ENCODE measurements at places on chromosomes 4 and X. TPM values are rescaled to one million over a fixed set of nuclear protein-coding genes. Genes with fewer than 3 reads are reported as not detected.

The RAB39B gene
- 6.0 TPM for total RNA-seq

The EMCN gene
- total RNA-seq = not detected

GRCh38 chr4:74315376-74315775 is 7.1 kb downstream of the EPGN start:
- H3K4me1 ChIP-seq = peaks cover 32% of the 10 kb centered on the region
- H3K27me3 ChIP-seq = no peaks in the 10 kb centered on the region
- no peak overlapping the region for H3K4me3 ChIP-seq
- no peak overlapping the region for H3K27ac ChIP-seq
- H3K36me3 ChIP-seq = peaks cover 76% of the 10 kb centered on the region
- no peak for DNase-seq

GRCh38 chr4:70994387-70995099 is 1.1 kb downstream of the DCK start:
- H3K4me1 ChIP-seq = peaks cover 26% of the 10 kb centered on the region
- H3K4me3 ChIP-seq = peak overlapping the region; percentile 85
- H3K36me3 ChIP-seq = peaks cover 16% of the 10 kb centered on the region
- H3K27me3 ChIP-seq = no peaks in the 10 kb centered on the region

- no peak overlapping the region for H3K4me3 ChIP-seq
- no peak overlapping the region for H3K27ac ChIP-seq
- H3K36me3 ChIP-seq = peaks cover 6% of the 10 kb centered on the region
- DNase-seq = no peak
These were observed 10.5 kb downstream of the SEPTIN11 start for GRCh38 chr4:76960014-76960413.
